ENCODE measurements at places on chromosomes 16 and 17. TPM values are rescaled to one million over a fixed set of nuclear protein-coding genes. Genes with fewer than 3 reads are reported as not detected.

Gene SRSF2
- total RNA-seq: 436 TPM

Gene PRSS21
- not detected for total RNA-seq

Gene MPRIP
- total RNA-seq: 155 TPM

Gene RTN4RL1
- 0.80 TPM for total RNA-seq

Gene ZNF785
- total RNA-seq: 6.2 TPM

Gene IL32
- total RNA-seq: 17.1 TPM

Gene SCIMP
- not detected for total RNA-seq

Gene C17orf107
- 2.4 TPM for total RNA-seq

Gene BANP
- total RNA-seq: 22.6 TPM

Gene PIPOX
- 2.4 TPM for total RNA-seq

Gene GPRC5C
- 57.1 TPM for total RNA-seq

Gene ZNF423
- 0.49 TPM for total RNA-seq

Gene PTX4
- total RNA-seq: not detected

Gene NAGS
- total RNA-seq: 2.7 TPM

Gene FNDC8
- not detected for total RNA-seq

Gene TSPOAP1
- 0.05 TPM for total RNA-seq

Gene AKAP10
- 24.6 TPM for total RNA-seq

Gene ZNHIT3
- 16.8 TPM for total RNA-seq
